ENCODE measurements at places on chromosomes 12 and 14.

DNA sequence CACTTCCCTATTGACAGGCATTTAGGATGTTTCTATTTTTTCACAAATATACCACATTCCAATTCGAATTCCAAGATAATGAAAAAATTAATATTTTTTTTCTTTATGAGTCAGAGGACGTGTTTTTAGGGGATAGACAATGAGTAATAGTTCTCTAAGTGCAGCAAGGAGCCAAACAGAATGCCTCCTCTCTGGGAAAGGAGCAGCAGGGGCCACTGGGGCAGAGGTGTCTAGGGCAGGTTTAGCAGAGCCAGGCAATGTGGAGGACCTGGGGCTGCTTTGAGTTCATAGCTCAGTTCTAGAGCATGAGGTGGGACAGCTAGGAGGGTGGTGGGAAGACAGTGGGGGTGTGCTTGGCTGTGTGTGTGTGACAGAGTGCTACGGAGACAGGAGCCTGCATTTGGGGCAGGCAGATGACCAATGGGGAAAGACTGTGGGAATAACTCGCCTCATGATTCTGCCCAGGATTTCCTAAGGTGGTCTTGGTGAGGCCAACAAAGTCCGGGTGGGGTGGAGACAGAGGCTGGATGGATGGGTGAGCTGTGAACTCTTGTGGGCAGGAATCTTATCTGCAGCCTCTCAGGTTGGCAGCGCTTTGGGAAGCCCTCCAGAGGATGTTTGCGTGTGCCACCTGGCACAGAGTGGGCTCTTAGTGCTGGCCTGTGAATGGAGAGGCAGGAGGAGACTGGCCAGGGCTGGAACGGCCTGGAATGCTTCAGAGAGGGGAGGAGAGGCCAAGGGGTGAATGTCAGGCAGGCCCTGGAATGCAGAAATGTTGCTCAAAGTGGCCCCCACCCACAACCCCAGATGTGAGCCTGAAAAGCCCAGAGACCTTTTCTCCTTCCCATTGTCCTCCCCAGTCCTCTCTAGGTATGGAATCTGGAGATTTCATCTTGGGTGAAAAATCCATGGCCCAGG, 2.4 kb upstream of the KRT7 start:
- no peak for DNase-seq

GRCh38 chr14:80426683-80427082, 215.4 kb upstream of the DIO2 start:
- no peak for DNase-seq

GRCh38 chr12:130337488-130338303, at the start of gene PIWIL1:
PIWIL1 (plus strand) TSS chr12:130337887; CDS start chr12:130342592, 4,705 bp downstream.
- DNase-seq: no peak

DNA sequence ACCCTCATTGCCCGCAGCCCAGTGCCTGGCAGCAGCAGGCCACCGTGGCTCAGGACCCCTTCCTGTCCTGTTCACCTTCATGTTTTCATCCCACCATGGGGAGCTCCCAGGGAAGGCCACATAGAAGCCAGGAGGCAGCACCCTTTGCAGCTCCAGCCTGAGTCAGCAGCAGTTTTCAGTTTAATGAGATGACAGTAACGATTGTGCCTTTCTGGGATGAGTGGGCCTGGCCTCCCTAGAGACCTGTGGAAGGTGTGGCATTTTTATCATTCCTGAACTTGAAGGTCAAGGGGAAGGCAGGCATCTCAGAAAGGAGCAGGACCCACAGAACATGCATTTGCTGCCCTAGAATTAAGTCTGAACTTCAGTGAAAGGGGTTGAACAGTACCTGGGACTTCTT, 532.8 kb downstream of the FUT8 start:
- DNase-seq: no peak

- DNase-seq: no peak
Observed at GRCh38 chr12:38159591-38160317, 156.8 kb upstream of the ALG10B start.

- no peak for DNase-seq
Observed at GRCh38 chr14:74275241-74275841, 27.4 kb downstream of the ABCD4 start.

DNA sequence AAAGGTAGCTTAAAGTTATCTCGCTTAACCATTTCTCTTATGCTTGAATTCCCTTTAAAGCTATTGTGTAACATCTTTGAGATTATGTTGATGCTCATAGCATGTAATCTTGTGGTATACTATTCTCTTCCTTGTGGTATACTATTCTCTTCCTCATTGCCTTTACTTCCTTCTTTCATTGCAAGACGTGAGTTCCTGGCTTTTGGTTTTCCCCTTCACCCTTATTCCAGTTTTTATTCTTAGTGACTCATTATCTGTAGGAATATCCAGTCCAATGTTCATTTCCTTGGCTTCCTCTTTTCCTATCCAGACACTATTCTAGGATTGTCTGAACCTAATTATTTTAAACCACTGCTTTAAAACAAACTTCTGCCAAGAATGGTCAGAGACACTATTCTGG, 564.0 kb downstream of the CCER1 start:
- DNase-seq: no peak

DNA sequence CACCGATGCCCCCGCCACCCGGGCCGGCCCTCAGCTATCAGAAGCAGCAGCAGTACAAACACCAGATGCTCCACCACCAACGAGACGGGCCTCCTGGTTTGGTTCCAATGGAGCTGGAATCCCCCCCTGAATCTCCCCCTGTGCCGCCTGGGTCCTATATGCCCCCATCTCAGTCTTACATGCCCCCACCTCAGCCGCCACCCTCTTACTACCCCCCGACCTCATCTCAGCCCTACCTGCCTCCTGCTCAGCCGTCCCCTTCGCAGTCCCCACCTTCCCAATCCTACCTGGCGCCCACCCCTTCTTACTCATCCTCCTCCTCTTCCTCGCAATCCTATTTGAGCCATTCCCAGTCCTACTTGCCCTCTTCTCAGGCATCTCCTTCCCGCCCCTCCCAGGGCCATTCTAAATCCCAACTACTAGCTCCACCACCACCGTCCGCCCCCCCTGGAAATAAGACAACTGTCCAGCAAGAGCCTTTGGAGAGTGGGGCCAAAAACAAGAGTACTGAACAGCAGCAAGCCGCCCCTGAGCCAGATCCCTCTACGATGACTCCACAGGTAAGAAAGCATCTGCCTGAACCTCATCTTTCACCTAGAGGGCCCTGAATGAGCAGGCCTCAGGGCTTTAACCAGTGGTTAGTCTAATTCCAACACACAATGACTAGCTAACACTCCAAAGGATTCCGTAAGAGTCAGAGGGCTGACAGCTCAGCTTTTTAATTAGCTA, 851 bp downstream of the YLPM1 start:
- DNase-seq: peak; percentile 17

- DNase-seq: peak; percentile 32
Observed at GRCh38 chr14:99185436-99186068, 86.4 kb downstream of the BCL11B start.

Data from stimulated activated CD4-positive, alpha-beta T cell treated with anti-CD3 and anti-CD28 coated beads, Interleukin-15, amount 100 ng/mL, for 24 hours (primary cell).